ENCODE measurements at places on chromosomes 6 and 20. TPM values are rescaled to one million over a fixed set of nuclear protein-coding genes. Genes with fewer than 3 reads are reported as not detected.

The DEFB118 gene
- total RNA-seq = not detected

The PDE10A gene
- total RNA-seq = not detected

The NNAT gene
- not detected for total RNA-seq

The ENPP3 gene
- 2.7 TPM for total RNA-seq

The RAET1G gene
- not detected for total RNA-seq

Data from T-helper 2 cell treated with Interferon-gamma antibody and Interleukin-4, amounts not matched to agents 100 ng/mL and 5 ng/mL, for 36 hours (primary cell).